Activated CD4-positive, alpha-beta memory T cell treated with anti-CD3 and anti-CD28 coated beads for 36 hours (primary cell): ENCODE measurements at places on chromosomes 12 and 14.

DNA sequence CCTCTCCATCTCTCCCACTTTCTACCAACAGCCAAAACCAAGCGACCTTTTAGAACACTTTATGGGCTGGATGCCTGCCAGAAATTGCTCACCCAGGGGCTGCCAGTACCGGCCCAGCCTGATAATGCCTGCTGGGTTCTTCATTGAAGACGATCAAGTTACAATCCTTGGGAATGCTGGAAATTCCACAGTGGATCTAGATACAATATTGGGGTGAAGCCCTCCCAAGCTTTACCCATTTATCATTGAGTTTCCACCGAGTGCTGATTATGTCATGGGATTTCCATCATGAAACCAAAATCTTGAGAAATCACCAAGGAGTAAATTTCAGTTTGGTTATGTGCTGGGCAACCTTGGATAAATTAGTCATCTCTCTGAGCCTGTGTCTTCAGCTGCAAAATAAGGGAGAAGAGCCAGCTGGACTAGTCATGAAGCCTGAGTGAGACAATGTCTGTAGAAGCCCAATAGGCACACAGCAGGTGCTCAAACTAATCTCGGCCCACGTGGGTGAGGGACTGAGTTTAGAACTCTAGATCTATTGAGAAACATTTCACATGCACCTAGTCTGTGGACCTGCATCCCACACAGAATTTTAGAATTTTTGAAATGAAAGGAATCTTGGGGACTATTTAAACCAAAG, 75.5 kb upstream of the CLMN start:
- no peak for DNase-seq

- no peak for DNase-seq
These were observed 73.9 kb downstream of the SLC25A47 start for GRCh38 chr14:100397005-100397404.

DNA sequence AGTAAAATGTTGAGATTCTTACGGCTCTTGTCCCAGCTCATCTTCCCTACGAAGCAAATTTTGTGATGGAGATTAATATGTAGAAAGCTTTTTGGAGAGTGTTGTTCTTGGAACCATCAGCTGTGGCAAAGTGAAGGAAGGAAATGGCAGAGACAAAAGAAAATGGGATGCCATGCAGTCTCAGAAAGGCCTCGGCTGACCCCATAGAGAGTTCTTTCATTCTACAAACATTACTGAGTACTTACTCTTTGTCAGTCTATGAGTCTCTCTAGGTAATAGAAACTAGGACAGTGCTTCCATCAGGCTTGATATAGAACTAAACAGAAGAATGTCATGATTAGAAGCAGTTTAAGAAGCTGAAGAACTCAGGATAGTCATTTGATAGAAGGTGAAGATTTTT, 134.1 kb downstream of the PLEKHA5 start:
- DNase-seq, result no peak

DNA sequence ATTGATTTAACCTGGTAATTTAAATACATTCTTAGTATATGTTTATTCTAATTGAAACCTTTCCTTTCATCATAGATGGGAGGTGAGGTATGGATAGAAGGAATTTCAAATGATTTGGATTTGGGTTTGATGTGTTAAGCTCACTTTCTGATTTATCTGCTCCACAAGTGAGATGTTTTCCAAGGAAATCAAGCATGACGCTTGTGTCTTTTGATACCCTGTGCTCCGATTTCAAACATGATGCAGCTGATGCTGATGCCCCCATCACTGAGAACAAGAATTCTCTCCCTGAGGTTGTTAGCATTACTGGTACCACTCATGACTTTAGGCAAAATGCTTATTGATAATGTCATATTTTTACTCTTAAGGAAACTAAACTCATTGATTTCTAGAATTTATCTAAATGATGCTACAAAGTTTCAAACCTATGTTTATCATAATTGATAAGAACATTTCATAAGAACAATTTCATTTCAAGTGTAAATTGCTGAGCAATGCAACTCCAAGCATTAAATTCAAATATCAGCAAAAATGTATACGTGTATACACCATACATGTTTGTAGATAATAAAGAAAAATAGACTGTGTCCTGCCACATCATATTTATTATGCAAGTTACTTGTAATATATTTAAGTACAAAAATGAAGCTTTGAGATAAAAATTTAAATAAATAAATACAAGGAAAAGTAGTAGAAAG, 75.5 kb upstream of the LRIG3 start:
- DNase-seq, result no peak

- DNase-seq, result no peak
These were observed 466.9 kb upstream of the RGS6 start for GRCh38 chr14:71465316-71465715.

DNA sequence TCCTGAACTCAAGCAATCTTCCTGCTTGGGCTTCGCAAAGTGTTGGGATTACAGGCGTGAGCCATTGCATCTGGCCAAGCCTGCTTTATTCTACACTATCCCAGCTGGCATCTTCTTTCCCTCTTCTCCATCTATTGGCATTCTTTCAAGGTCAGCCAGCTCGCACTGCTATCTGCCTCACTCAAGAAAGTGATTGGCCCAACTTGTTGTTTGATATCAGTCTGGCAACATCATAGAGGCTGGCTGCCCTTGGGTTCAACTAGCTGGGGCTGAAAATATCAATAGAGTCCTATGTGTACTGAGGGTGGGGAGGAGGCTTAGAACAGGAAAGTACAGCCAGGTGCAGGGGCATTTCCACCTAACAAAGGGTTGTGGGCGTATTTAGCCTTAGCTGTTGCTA, 17.1 kb downstream of the GMFB start:
- no peak for DNase-seq

GRCh38 chr14:92680781-92681650, 67.4 kb downstream of the LGMN start:
- peak; percentile 85 for DNase-seq

DNA sequence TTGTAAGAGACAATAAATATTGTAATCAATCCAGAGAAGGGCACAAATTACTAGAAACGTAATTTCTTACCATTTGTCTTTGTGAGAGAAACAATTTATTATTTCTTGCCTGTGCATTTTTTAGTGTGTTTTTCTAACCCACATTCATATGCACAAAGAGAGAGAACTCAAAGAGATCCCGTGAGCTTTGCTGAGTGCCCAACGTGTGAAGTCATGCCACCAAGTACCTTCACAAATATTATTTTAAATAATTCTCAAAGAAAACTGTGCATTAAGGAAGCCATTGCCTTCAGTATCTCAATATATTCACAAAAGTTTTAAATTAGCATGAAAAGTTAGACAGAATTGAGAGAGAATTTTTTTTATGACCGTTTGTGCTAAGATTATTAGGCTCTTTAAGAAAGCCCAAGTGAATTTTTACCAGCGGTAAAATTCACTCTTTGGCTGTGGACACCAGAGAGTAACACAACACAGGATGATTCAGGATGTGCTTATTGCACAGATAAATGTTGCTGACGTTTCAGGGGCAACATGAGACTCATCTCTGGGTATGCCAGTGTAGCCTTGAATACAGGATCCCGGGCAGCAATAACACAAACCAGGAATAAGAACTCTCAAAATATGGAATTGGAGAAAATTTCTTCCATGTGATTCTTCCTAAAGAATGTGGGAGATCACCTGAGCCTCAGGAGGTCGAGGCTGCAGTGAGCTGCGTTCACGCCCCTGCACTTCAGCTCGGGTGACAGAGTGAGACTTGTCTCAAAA, 2.9 kb downstream of the ARHGDIB start:
- no peak for DNase-seq

DNA sequence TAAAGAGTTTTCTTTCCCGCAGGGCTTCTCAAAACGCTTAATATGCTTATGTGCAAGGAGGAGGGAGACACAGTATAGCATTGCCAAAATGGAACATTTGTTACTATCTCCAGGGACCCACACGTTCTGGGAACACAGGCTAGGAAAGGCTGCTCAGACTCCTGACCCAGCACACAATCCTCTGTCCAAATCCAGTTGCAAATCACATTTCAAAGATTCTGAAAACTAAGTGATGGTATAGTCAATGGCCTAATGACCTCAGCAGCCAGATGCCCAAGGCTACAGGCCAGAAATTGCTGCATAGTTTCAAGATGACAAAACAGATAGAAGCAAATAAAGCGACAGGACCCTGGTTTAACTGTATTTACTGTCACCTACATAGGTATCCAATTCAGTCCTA, 97.0 kb upstream of the GRIP1 start:
- DNase-seq, result no peak

- DNase-seq, result peak; percentile 73
These were observed 2.8 kb downstream of the RAPGEF3 start for GRCh38 chr12:47755655-47756562.

GRCh38 chr12:26828280-26829073, 4.5 kb downstream of the ITPR2 start:
- no peak for DNase-seq

GRCh38 chr14:68340262-68340661, 452.6 kb downstream of the ZFP36L1 start:
- DNase-seq, result no peak

- DNase-seq, result no peak
These were observed 144.2 kb downstream of the KICS2 start for GRCh38 chr12:64077922-64078321.

GRCh38 chr12:114131824-114132223, 165.7 kb upstream of the RBM19 start:
- no peak for DNase-seq
